ENCODE measurements at places on chromosomes 2 and 18.

DNA sequence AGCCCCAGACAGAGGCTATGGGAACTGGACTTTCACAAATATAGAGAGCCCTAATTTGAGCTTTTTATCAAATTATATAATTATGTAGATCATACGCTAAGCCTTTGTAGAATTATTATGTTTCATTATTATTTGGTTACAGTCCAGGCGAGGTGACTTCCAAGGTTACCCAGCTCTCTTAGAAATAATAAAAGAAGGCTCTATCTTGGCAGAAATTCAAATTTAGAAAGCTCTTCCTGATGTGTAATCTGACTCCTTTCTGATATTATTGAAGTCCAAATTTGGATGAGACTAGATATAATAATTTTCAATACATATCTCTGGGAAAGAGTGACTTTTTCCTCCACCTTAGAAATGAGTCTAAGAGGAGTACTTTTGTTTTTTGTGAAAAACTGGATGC, 4.8 kb upstream of the SLC38A11 start:
- DNase-seq: no peak

DNA sequence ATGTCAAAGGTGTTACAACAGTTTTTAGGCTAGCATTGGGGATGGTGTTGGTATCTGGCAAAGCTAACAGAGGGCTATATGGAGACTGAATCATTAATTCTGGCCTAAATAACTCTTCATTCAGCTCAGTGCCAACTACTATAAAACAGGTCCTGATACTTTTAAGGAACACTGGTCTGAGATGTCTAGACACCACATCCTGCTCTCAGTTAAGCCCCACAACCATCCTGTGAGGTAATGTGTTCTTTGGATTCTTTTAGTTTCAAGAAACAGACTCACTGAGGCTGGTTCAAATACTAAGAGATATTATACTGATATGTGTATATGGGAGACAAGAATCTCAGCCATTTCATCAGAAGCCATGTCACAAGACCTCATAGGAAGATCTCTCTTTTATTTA, 14.2 kb upstream of the HK2 start:
- DNase-seq: no peak

GRCh38 chr2:207165121-207166038, at the start of gene KLF7:
KLF7 (minus strand) TSS chr2:207165948; CDS start chr2:207165568, 380 bp downstream.
- peak; percentile 67 for DNase-seq

DNA sequence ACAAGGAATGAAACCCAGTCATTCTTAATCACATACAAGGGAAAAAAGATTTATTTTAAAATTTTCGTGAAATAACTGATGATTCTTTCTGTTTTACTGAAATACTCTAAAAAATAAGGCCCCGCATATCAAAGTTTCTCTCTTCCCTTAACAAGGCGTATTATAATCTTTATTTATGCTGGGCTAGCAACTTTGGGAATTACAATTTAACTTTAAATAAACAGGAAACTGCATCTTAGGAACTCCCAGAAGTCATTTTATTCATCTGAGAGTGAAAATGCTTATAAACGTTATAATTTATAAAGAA, 166.7 kb downstream of the TCF4 start:
- no peak for DNase-seq

- no peak for DNase-seq
These were observed 6.9 kb downstream of the SLC4A3 start for GRCh38 chr2:219634171-219634940.

GRCh38 chr2:233851169-233851568, 3.2 kb downstream of the HJURP start:
- DNase-seq: no peak

GRCh38 chr2:237593596-237594320, 3.2 kb upstream of the RAB17 start:
- no peak for DNase-seq

DNA sequence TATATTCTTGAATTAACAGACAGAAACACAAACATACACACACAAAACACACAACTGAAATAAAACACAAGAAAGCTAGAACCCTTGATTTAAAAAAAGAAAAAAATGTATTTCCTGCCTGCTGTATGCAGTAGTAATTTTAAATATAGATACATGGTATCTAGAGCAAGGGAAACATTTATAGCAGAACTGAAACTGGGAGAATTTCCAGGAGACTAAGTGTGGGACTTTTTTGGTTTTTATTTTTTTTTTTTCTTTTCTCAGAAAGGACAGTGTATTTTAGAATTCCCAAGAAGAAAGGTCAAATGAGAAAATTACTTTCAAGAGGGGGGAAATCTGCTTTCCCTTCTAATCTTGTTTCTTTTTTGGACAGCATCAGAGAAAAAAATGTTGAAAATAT, 558.9 kb upstream of the PKDCC start:
- DNase-seq: no peak

DNA sequence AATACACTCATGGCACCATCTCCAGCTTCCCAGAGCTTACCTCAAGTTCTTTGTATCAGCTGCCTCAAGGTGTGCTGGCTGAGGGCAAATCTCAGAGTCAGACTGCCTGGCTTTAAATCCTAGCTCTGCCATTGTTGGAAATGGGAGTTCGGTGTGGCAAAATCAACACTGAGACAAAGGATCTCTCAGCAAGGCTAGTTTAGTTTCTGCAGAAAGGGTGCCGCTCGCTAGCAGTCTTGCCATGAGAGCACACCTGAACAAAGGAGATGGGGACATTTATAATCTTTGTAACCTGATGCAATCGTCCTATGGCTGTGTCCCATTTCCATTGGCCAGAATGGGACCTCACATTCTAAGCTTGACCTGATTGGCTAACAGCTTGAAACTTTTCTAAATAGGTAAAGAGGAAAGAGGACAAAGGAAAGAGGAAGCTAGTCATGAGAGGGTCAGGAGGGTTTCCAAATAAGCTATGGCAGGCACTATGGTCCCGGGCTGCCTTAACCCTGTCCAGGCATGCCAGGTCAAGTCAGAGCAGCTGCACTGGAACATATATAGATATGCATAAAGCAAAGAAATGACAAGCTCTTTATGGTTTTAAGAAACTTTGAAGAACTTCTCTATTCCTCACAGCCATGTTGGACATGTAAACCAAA, 4.3 kb upstream of the UBE2F start:
- no peak for DNase-seq

- no peak for DNase-seq
These were observed 53.5 kb downstream of the TEX51 start for GRCh38 chr2:126952216-126952615.

DNA sequence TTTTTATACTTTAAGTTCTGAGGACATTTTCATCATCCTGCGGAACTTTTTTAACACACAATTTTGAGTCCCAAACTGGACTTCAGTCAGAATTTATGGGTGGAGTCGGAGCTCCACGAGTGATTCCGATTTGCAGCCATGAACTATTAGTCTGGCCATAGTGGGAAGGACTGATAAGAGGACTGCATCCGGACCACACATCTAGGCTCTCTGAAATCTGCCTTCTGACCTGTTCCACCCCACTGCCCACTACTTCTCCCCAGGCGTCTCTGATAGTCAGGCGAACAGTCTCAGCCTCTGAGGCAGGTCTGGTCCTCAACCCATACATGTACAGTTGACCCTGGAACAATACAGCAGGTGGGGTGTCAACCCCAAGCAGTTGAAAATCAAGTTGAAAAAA, 5.2 kb downstream of the MRPL35 start:
- no peak for DNase-seq

GRCh38 chr2:181224866-181225265, 232.3 kb upstream of the ITGA4 start:
- DNase-seq: no peak

- DNase-seq: no peak
These were observed 394.8 kb downstream of the DCDC2C start for GRCh38 chr2:4098137-4098536.

DNA sequence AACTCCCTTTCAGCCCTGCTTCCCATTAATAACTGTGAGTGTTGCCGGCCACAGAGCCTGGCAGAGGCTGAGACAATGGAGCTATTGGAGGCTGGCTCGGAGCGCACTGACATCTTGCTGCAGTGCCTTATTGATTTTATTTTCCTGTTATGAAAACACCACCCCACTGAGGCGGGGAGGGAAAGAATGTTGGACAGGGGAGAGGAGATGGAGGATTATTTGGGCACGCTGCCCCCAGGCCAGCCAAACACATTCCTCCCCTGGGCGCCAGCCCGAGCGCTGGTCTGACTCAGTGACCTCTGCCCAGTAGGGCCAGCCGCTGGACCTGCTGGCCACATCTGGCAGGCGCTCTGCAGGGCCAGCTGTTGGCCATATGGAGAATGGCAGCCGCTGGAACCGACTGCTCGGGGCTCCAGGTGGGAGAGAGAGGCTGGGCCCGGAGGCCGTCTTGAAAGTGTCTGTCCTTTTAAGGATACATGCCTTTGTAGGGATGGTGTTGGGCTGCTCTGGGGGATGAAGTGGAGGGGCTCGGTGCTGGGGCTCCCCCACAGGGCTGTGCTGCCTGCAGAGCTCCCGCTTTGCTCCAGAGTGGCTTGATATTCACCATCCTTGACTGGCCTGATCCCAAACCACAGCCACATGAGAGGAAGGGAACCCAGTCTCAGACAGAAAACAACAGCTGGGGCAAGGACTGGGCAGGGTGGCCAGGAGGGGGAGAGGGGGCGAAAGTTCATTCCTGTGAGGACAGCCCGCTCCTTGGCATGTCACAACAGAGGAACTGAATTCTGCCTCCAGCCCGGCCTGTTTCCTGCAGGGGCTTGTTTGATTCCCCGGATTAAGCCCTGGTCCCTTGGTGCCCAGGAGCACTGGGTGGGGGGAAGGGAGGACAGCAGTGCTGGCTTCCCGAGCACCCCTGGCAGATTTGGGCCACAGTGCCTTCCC, 179.0 kb downstream of the KLHL29 start:
- no peak for DNase-seq

GRCh38 chr2:149290662-149291061, 39.7 kb upstream of the LYPD6 start:
- DNase-seq: no peak

DNA sequence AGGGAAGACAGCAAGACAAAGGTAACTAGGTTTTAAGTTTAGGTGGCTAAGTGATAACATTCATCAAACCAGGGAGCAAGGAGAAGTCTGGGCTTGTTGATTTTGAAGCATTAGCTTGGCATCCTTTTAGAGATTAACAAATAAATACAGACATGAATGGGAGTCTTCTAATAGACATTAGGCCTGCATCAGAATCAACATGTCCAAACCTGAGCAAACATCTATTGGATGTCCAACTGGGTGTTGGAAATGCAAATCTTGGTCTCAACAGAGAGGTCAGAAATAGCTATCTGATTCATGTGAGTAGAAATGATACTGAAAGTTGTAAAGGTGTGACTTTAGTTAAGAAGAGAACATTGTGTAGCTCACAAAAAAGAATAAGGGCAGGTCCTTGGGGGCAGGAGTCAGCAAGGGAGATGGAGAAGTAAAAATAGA, 85.5 kb upstream of the RND3 start:
- no peak for DNase-seq

GRCh38 chr2:144454466-144455287, 65.2 kb downstream of the ZEB2 start:
- peak; percentile 35 for DNase-seq

- DNase-seq: no peak
These were observed 183.8 kb downstream of the SMAD2 start for GRCh38 chr18:47746615-47747014.

DNA sequence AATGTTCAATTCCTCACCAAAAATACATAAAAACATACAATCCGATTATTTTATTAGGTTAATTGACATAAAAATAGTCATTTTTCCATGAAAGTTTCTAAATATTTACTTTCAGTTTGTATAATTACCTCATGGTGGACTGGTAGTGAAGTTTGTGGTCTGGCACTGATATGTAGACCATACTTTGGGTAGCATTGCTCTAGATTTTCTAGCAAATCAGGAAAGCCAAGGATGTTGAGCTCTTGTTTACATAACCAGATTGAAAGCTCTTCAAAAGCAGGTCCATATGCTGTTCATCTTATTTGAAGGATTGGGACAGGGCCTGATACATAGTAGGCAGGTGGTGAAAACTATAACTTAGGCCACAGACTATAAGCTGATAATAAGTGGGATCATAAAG, 61.8 kb downstream of the COMMD1 start:
- no peak for DNase-seq

DNA sequence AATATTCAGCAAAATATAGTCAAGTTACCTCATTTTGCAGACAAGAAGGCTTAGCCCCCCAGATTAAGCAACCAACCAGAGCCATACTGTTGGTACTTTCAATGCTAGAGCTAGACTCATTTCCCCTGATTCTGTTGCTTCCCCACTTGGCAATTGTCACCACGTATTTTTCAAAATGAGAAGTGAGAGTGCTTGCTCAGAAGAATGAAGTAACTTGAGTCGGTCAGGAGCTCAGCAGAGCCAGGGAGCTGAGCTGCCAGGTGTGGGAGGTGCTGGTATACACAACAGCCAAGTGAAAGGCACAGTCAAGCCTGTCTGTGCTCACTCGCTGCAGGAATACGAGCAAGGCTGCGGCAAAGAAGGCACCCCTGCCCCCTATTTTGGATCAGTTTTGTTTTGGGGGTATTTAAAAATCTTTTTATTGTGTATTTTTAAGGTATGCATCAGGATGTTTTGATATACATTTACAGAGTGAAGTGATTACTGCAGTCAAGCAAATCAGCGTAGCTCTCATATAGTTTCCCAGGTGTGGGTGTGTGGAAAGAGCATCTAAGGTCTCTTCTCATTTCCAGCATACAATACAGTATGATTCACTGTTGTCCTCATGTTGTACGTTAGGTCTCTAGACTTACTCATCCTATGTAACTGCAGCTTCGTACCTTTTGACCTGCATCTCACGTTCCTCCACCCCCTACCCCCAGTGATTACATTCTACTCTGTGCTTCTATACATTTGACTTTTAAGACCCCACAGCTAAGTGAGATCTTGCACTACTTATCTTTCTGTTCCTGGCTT, 62.4 kb downstream of the MRPS9 start:
- DNase-seq: no peak

- no peak for DNase-seq
These were observed 5.0 kb downstream of the NAB1 start for GRCh38 chr2:190653931-190654330.

- DNase-seq: no peak
These were observed 48.3 kb upstream of the PLA2R1 start for GRCh38 chr2:160110674-160111239.

DNA sequence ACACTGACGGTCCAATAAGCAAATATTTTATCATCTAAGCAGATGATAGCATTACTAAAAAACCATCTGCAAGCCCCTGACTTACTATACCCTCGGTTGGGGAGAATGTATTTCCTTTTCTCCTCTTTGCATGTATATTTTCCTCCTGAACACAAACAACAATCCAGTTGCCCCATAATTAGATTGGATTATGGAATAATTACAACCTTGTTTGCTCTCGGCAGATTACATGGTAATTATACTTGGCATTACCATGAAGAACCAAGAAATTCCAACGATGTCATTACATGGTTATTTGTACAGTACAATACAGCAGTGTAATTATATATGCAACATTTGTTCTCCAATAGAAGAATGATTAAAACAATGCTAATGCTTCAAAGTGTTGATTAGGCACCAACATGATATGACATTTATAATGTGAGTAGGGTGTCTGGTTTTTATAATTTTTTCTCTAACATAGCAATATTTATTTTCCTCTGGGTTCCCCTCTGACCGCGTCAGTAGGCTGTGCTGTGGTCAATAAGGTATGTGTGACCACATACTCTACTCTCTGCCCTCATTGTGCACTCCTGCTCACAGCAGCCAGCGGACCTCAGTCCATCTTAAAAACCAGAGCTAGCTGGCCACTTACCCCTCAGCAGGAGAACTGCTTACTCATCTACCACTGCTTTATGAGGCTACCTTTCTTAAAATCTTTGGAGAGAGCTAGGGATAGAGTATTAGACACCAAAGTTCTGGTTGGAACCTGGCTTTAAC, 176.1 kb downstream of the INSIG2 start:
- DNase-seq: no peak

- DNase-seq: no peak
These were observed 414.8 kb upstream of the ID2 start for GRCh38 chr2:8267048-8267447.

- DNase-seq: no peak
These were observed 95.6 kb upstream of the ASAP2 start for GRCh38 chr2:9110893-9111569.

Data from stimulated activated CD4-positive, alpha-beta T cell treated with anti-CD3 and anti-CD28 coated beads, Interleukin-1b, Interleukin-23, amount 100 ng/mL, for 48 hours (primary cell).